Cerebellar nuclear complex (tissue), 1 donor: ENCODE measurements at places on chromosomes 4 and X.

GRCh38 chr4:73914071-73914470, 44.9 kb downstream of the CXCL1 start:
- no peak for DNase-seq

GRCh38 chrX:38817004-38817703, 15.9 kb downstream of the MID1IP1 start:
- no peak for DNase-seq

DNA sequence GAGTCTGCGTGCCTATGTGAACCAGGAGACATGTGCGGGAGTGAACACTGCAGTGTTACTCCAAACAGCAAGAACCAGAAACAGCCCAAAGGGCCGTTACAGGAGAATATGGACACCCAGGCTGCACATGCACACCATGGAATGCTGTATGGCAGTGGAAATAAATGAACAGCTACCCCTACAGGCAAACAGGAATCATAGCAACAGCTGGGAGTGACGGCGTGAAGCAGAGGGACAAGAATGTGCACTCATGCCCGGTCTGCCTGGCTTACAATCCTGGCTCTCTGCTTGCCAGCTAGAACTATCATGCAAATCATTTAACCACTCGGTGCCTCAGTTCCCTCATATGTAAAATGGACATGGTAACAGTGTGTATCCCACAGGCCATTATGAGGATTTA, 16.6 kb downstream of the GPKOW start:
- DNase-seq: no peak

GRCh38 chrX:49844611-49845010, 15.5 kb downstream of the PAGE4 start:
- DNase-seq: no peak

GRCh38 chr4:3243136-3243780, 5.7 kb upstream of the MSANTD1 start:
- DNase-seq: no peak

DNA sequence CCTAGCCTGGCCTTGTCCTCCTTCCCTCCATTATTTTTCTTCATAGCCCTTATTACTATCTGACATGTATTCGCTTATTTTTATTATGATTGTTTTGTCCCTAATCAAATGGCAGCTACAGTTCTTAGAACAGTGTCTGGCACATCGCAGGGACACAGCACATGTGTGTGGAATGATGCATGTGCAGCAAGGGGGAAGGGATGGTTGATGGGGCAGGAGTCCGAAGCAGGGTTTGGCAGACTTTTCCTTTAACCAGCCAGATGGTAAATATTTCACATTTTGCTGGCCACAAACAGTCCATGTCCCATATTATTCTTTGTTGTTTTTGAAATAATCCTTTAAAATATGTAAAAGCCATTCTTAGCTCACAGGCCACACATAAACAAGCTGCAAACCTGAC, 128.3 kb upstream of the STIM2 start:
- no peak for DNase-seq

DNA sequence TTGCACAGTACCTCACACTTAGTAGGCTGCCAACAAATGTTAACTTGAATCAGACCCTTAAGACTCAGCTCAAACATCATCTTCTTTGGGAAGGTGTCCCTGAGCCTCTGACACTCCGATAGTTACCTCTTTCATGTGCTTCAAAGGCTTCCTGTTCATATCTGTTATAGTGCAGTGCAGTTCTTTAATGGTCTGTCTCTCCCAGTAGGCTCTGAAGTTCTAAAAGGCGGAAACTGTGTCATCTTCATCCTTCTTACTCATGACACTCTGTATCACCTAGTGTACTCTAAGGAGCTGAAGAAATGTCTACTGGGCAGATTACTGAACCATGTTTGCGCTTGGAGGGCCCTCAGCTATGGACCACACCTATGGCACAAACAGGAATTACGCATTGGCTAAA, 2.1 kb upstream of the DIAPH2 start:
- no peak for DNase-seq

DNA sequence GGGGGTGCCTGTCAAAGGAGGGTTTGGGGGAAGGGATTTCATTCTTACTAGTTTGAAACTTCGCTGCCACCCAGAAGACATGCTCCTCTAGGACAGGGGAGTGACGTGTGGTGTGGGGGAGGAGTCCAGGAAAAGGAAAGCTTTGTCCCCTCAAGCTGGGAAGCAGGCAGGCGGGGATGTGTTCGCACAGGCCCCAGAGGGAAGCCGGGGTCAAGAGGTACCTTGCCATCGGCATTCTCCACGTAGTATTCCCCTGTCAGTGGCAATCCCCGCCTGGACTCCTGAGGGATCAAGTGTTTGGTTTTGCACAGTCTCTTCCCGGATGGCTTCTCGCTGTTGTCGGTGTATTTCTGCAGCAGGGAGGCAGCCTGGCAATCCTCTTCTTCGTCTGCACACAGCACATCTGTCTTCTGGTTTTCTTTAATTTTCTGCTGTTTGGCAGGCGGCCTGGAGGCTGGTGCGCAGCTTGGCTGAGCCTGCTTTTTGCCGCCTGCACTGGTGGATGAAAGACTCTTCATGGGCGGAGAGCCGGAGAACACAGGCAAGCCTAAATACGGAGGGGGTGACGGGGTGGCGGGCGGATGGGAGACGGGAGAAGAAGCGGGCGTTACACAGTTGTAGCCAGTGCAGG, 35.1 kb downstream of the BCOR start:
- DNase-seq: no peak

DNA sequence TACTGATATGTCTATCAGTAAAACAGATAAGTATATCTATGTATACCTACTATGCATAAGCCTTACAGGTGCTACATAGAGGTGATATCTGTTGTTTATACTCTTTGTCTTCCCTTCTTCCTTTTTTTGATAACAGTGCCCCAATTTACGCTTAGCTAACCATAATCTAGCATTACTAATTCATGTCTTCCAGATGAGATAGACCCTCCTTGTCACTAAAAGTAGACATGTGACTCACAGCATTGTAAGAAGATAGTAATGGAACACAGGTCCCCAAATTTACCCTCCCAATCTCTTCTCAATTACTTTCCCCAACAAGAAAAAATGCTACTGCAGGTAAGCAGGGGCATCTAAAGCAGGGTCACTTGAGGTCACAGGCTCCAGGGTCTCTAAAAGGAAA, 7.9 kb upstream of the NFKB1 start:
- DNase-seq: no peak

GRCh38 chr4:6322761-6323566, 53.3 kb downstream of the WFS1 start:
- DNase-seq: no peak
